NCI-H446 treated with DMSO at 0.1 percent for 48 hours (cell line): ENCODE measurements at places on chromosomes 1 and 21.
A peak's percentile ranks its signal among the peaks of the same experiment; 100 is the strongest.

DNA sequence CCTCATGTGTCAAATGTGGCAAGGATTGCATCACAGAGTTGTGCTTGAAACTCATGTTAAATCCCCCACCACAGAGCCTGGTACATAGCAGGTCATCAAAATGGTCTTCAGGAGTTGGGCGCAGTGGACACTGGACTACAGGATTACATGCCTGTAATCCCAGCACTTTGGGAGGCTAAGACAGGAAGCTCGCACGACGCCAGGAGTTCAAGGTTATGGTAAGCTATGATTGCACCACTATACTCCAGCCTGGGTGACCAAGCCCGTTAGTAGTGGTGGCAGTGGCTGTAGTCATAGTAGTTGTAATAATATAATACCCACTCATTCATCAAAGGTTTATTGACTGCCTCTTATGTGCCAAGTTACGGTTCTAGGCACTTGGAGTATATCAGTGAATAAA, 123.4 kb upstream of the IRF2BP2 start:
- no peak for DNase-seq

GRCh38 chr1:205488074-205488723, 16.3 kb upstream of the CDK18 start:
- peak; percentile 56 for DNase-seq

DNA sequence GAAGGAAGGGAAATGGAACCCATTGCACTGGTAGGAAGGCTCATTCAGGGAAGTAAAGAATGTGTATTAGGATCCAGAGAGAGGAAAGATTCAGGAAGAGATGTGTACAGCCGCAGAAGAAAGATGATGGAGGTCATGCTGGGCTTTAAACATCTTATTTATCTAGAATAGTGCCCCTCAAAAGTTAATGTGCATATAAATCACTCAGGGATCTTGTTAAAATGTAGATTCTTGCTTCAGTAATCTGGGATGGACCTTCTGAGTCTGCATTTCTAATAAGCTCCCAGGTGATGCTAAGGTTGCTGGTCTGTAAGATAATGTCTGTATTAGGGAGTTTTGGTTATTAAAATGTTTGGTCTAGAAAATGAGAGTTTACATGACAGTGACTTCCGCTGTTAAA, 46.3 kb downstream of the ADGRL2 start:
- DNase-seq = no peak

DNA sequence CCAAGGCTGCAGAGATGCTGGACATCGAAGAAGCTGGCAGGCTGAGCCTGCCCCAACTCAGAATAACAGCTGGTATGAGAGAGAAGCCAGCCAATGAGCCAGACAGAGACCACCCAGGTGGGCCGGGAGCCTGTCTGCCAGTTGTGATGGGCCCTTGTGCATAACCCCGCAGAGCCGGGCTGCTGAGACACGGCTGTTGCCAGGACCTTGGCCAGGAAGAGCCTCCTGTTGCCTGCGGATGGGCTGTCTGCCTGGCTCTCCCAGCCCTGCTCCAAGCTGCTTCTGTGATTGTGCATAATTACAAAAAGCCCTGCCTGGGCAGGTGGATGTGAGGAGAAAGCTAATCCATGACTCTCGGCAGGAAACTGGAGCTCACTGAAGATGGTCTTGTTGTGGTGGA, 126.5 kb downstream of the CAPN8 start:
- peak; percentile 79 for DNase-seq

DNA sequence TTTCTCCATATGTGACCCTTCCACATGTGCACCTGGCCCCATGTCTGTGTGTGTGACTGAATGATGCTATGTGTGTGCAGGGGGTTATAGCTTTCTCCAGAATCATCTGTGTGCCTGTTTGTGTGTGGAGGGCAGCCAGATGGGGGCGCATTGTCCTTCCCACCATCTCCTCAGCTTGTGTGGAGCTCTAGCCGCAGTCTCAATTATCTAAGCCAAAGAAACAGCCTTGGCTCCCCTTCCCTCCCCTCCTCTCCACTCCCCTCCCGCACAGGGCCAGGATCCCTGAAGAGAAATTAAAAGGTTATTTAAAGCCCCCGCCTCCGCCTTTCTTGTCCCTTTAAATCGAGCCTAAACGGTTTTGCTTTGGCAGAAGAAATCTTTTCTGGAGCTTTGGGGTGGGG, 1.8 kb upstream of the DMBX1 start:
- DNase-seq = no peak

GRCh38 chr1:107480548-107481415, 339.9 kb downstream of the NTNG1 start:
- peak; percentile 88 for DNase-seq

DNA sequence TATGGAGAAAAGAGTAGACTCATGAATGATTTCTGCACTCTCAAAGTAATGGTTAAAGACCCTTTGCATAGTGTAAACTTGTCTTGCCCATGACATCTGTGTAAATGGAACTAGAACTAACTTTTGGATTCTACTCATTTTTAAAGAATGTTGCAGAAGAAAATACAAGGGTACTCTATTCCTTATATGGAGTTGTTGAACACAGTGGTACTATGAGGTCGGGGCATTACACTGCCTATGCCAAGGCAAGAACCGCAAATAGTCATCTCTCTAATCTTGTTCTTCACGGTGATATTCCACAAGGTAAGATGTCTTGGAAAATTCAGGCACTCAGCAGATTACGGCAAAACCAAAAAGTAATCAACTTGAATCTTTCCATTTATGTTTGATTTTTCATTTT, 19.8 kb downstream of the CCT8 start:
- no peak for DNase-seq

DNA sequence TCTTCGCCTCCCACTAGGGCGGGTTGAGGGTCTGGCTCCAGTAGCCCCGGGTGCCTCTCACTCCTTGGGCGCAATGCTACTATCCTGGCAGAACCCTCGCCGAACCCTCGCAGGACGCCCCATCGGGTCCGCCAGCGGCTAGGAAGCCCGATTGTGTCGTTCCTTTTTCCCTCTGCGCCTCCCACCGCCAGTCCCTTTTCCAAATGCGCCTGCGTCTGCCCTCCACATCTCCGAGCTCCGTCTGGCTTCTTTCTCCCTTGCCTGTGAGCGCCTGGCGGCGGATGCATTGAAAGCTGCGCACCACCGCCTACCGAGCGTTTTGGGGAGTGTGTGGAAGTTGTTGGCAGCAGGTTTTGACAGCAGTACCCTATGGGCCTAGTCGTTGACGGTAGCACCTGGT, 1.0 kb upstream of the DIRAS3 start:
- DNase-seq = no peak
